Left hindlimb (tissue), 1 donor: ENCODE measurements at places on chromosomes 6 and 20.

- no peak for DNase-seq
These were observed 62.0 kb upstream of the HFE start for GRCh38 chr6:26025047-26025893.

DNA sequence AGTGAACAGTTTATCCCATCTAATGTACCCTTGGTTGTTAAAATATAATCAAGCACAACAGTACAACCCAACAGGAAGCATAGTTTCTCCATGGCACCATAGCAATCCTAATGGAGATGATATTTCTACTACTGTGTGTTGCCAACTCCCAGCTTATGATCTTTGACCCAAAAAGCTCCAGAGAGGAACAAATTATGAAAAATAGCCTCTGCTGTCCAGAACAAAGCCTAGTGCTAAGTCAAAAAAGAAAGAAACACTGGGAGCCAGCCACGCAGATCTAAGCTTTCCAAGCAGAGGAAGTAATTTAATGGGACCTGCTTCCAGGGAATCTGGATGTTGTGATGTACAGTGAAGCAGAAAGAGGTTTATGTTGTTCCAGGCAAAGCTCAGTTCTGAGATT, 52.2 kb upstream of the TASP1 start:
- peak; percentile 42 for DNase-seq

DNA sequence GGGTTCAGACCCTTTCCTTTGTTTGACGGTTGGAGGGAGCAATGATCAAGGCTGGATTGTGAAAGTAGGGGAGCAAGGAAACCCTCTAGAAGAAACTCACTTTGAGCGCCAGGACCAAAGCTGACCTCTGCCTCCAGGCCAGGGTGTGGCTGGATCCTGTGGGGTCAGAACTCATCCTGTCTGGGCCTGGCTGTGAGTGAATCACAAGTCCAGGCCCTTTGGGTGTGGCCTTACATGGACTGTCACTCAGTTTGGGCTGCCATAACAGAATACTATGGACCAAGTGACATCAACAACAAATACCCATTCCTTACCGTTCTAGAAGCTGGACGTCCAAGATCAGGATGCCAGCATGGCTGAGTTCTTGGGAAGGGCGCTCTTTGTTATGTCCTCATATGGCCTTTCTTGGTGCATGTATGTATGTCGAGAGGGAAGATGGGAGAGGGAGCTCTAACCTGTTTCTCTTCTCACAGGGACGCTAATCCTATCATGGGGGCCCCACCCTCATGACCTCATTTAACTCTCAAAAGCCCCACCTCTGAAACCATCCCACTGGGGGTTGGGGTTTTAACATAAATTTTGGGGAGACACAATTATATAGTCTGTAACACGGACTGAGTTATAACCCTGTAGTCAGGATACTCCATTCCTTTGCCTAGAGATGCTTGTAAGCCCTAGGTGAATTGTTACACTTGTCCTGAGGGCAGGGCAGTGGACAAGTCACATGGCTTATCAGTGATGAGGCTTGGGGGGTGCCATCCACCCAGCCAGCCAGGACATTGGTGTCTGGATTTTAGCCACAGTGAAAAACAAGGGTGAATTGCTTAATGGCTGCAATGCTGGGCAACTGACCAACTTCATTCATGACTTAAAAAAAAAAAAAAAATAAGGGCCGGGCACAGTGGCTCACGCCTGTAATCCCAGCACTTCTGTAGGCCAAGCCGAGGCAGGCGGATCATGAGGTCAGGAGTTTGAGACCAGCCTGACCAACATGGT, 80.0 kb downstream of the TRMT11 start:
- DNase-seq = no peak

DNA sequence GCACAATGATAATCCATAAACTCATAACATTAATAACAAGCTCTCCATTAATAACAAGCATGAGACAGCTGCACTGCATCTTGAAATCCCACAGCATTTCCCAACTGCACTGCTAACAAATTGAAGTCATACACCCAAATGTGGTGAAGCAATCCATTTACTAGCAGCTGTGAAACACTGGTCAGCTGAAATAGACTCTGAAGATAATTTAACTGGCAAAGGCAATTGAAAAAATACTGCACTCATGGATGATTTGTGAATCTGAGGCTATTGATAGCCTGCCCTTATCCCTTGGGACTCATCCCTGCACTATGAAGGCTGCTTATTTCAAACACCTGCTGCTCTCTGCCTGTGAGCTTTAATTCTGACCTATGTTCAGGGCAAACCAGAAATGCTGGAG, 49.1 kb upstream of the PLCB1 start:
- no peak for DNase-seq

- no peak for DNase-seq
These were observed 33.0 kb upstream of the RIPOR2 start for GRCh38 chr6:24968783-24969182.

DNA sequence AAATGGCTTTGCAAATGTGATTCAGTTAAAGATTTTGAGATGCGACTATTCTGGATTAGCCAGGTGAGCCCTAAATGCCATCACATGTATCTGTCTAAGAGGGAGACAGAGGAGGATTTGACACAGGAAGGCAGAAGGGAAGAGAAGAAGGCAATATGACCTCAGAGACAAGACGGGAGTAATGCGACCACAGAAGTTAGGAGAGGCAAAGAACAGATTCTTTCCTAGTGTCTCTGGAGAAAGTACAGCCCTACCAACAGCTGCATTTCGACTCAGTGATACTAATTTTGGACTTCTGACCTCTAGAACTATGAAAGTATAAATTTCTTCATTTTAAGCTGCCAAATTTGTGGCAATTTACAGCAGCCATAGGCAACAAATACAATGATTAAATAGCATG, 24.2 kb upstream of the TPD52L1 start:
- no peak for DNase-seq

GRCh38 chr6:136171231-136171630, 78.9 kb downstream of the MTFR2 start:
- DNase-seq = no peak

GRCh38 chr20:4820806-4821518, 99.3 kb downstream of the PRND start:
- DNase-seq = peak; percentile 84

DNA sequence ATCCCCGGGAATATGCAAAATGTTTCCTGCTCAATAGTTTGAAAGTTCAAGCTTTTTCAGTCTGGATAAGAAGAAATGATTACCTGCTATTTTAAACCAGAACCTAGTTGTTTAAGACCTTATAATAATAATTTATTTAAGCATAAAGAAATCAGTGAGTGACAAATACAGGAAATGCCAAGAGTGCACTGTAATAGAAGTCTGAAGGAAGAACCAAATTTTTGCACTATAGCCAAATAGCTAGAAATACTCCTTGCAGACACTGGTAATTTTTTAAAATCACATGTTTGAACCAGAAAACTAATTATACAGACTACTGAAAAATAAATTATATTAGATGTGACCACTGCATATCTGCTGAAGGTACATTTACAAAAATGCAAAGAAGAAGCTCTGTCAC, 93.2 kb downstream of the MMS22L start:
- no peak for DNase-seq

GRCh38 chr6:153003366-153003690, 819 bp upstream of the MTRF1L start:
- DNase-seq = no peak

GRCh38 chr6:154624038-154624599, 109.1 kb upstream of the SCAF8 start:
- no peak for DNase-seq

DNA sequence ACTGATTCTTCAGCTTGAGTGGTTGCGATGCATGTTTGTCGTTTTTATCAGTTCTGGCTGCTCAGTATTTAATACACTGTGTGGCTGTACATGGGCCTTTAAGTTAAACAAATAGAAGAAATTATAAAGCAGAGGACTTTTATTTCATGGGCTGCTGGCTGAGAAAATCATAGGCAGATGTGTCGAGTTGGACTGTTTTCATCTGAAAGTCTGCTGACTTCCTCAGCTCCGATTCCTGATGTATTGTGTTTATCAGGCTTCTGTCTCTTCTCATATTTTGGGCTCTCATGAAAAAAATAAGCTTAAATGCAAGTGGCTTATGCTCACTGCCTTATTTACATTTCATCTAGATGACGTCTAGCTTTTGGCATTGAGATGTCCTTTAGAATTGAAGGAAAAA, 129.5 kb upstream of the GGTLC1 start:
- no peak for DNase-seq

- no peak for DNase-seq
These were observed 41.5 kb downstream of the GCM1 start for GRCh38 chr6:53107091-53107490.

DNA sequence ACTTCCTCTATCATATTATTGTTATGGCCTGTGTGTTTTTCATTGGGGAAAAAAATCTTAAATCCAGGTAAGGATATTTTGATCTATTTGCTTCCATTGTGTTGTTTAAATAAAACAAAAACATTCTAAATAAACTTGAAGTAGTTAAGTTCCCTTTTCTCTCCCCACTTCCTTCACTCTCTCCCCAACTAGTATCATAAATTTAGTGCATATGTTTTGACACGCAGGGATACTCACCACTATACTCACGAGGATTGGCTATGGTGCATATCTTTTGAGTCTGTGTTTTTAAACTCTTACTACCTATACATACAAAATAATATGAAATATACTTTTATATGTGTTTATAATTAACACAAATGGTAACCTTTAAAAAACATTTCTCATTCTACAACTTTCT, 5.2 kb downstream of the TTLL9 start:
- no peak for DNase-seq

DNA sequence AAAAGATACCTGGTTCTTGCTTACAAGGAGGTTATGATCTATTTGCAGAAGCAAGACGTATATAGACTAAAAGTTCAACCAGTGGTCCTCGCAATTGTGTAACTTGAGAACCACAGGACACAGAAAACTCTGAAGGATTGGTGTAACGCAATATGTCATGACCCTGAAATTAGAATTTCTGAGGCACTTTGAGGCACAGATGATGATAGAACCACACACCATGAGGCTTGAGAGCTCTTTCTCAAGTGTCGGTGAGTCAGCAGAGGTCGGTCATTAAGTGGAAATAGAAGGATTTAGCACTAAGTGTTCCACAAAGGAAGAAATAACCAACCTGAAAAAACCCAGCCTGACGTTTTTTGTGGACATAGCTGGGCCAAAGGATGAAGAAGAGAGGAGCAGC, 15.3 kb upstream of the CCN2 start:
- no peak for DNase-seq

- no peak for DNase-seq
These were observed 360.1 kb downstream of the SAMD5 start for GRCh38 chr6:147868427-147869190.

GRCh38 chr20:1415667-1416468, 23.0 kb upstream of the FKBP1A start:
- no peak for DNase-seq

- DNase-seq = no peak
These were observed 99.9 kb upstream of the MYL9 start for GRCh38 chr20:36441416-36441815.

- DNase-seq = no peak
These were observed 17.8 kb downstream of the GRM4 start for GRCh38 chr6:34128045-34128444.

DNA sequence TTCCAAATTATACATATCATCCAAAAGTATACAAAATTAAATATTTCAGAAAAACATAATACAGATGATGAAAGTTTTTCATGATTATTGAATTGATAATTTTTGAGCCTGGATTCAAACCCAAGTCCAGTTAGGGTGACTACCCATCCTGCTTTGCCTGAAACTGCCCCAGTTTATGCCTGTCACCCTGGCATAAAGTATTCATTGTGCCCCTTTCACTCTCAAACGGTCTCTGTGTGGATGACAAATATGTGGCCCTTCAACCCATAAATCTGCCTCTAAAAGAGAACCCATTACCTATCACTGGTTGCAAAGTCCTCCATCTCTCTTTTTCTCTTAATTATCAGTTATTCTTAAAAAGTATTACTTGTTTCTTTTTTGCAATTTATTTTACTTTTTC, 553.7 kb upstream of the JARID2 start:
- DNase-seq = no peak
